ENCODE measurements at places on chromosomes 6 and 20. TPM values are rescaled to one million over a fixed set of nuclear protein-coding genes. Genes with fewer than 3 reads are reported as not detected.

DNA sequence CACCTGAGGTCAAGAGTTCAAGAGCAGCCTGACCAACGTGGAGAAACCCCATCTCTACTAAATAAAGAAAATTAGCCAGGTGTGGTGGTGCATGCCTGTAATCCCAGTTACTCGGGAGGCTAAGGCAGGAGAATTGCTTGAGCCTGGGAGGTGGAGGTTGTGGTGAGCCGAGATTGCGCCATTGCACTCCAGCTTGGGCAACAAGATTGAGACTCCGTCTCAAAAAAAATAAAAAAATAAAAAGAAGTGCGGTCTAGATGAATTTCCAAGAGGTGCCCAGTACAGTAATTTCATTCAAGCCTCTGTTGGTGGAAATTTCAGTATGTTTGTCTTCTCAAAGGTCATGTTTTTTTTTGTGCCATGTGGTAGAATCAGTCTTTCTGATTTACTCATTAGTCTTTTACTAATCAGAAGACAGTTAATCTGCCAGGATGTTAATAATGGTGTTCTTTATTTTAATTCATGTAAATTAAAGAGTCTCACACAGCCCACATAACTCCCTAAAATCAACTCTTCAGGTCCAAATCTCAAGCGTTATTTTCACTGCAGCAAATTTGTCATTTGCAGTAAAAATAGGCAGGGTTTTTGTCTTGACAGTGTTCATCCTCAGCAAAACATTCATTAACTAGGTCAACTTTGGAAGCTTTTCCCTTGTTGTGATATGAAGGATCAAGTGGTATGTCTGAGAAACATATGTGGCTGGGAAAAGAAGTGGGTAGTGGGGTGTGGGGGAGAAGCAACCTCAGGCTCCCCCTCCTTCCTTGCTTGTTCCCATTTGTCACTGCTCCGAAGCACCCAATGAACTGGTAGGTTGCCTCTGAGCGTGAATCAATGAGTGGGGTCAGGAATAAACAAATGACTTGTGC is 13.3 kb downstream of the TP53INP2 start:
- peaks cover 32% of the 10 kb centered on the region for H3K4me1 ChIP-seq
- H3K4me3 ChIP-seq, result no peak overlapping the region
- no peak for DNase-seq
- peaks cover 34% of the 10 kb centered on the region for H3K36me3 ChIP-seq
- H3K27ac ChIP-seq, result no peak overlapping the region
- no peaks in the 10 kb centered on the region for H3K27me3 ChIP-seq

Gene FAM83D
- total RNA-seq, result 18.9 TPM

DNA sequence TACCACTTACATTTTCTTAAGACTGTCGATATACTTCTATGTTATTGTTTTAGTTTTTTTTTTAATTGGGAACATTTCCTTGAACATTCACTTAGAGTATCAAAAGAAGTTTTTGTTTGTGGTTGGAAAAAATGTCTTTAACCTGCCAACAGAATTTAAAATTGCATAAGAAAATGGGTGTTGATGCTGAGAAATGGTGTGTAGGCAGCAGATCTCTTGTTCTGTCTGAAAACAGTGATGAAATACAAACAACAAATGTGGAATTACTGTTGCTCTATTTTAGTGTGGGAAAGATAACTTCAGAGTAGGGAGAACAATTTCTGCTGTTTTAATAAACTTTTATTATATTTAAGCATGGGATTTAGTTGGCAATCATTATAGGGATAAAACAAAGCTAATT is 293.5 kb downstream of the CDKAL1 start:
- no peak overlapping the region for H3K4me3 ChIP-seq
- DNase-seq, result no peak
- H3K27ac ChIP-seq, result no peak overlapping the region
- H3K4me1 ChIP-seq, result peaks cover 5% of the 10 kb centered on the region
- H3K27me3 ChIP-seq, result no peaks in the 10 kb centered on the region

DNA sequence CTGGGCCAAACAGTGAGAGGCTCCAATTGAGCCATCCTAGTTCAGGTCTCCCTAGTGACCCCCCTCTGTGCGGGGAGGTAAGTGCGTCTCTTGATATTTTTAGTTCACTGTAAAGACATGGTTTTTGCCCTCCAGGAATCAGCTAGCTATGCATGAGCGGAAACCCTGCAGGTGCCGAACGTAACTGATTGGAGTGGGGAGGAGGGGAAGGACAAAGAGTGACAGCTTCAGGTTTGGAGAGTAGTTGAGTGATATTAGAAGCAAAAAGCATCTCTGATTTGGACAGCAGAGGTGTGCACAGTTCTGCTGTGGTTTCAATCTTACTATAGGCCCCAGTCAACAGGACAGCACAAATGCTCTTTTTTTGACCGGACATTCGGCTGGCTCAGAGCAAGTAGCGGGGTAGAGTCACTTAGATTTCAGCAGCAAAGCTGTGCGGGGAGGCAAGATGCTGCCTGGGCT is 31.8 kb downstream of the TBC1D7 start:
- H3K27me3 ChIP-seq, result no peaks in the 10 kb centered on the region
- H3K36me3 ChIP-seq, result peaks cover 39% of the 10 kb centered on the region
- no peak for DNase-seq
- H3K27ac ChIP-seq, result no peak overlapping the region
- H3K4me3 ChIP-seq, result no peak overlapping the region
